NCI-H2107 (cell line): ENCODE measurements at places on chromosomes 5 and 9.

DNA sequence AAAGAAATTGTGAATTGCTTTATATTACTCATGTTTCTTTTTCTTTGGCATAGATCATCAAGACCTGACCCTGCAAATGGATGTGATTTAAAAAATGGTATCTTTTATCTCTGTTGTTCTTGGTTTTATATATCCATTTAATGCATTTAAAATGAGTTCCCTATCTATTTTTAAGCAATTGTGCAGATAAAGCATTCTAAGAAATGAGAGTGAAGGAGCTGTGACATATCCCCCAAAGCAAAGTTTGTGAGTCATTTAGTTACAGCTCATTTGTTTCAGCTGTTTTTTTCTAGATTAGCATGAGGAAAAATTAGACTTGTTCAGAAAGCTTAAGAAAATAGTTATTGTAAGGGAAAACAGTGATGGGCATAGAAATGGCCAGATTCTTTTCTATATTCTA, 7.6 kb upstream of the ELOVL7 start:
- DNase-seq, result no peak

- DNase-seq, result no peak
These were observed 3.0 kb downstream of the NADK2 start for GRCh38 chr5:36238502-36239295.

GRCh38 chr5:14416621-14417275, 164.8 kb upstream of the OTULINL start:
- no peak for DNase-seq

- DNase-seq, result no peak
These were observed 21.8 kb upstream of the NINJ1 start for GRCh38 chr9:93155716-93156474.

DNA sequence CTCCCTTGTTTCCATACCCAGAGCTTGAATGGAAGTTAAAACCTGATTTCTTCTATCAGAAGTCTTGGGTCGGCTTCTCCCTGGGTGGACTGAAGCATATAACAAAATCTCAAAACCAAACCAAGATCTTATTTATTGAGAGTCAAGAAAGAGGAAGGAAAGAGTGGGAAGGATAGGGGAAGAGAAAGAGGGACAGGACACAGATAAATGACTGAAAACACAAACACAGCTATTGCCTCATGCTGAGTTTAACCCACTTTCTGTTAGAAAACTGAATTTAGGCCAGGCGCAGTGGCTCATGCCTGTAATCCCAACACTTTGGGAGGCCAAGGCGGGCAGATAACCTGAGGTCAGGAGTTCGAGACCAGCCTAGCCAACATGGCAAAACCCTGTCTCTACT, 92.9 kb downstream of the PALM2AKAP2 start:
- no peak for DNase-seq

- no peak for DNase-seq
These were observed 164.9 kb downstream of the SEMA6A start for GRCh38 chr5:116409591-116410296.

GRCh38 chr5:1800472-1801221, 560 bp upstream of the NDUFS6 start:
- peak; percentile 70 for DNase-seq

DNA sequence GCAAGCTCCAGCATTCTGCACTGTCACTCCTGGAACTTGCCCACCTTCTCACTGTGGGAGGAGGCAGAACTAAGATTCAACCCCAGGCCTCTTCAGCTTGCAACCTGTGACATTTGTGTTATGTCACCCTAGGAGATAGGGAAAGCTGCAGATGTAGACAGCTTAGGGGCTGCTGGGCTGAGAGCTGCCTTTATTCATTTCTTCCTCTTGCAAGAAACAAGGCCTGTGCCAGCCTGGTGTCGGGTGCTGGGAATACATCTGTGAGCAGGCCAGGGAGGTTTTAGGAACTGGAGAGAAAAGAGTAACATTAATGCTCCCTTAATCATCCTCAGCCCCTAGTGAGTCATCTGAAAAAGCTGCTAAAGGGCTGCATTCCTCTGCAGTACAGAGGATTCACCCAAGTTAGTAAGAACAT, 101.8 kb downstream of the FGF18 start:
- DNase-seq, result no peak

DNA sequence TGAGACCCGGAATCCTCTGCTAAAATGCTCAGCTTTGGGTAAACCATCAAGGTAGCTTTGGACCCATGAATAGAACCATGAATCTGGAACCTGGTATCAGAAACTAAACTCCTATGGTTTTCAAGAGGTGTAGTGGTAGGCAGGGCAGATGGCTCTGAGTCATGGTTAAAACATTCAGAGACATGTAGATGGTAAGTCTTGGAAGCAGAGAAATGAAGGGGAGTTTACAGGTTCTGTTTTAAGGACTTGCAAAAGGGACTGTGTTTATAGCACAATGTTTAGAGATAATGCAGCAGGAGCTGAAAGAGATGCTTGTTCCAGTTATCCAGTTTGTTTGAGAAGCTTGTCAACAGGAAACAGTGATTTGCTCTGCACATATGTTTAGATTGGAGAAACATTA, 36.0 kb upstream of the FBN2 start:
- no peak for DNase-seq

DNA sequence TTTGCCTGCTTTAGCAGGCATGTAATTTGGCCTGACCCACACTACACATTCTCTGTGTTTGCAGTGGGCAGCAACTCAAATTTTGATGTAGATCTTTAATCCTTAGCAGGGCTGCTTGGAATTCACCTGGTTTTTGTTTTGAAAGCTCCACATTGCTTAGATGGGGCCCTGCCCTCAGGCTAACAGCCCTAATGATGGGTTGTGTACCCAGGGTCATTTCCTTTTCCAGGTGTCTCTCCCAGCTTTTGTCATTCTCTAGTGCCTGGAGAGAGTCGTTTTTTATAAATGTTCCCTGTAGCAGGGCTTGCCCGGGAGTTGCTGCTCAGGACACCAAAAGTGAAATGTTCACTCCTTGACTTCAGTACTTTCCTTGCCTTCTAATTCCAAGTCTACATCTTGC, 126.3 kb downstream of the TRIO start:
- DNase-seq, result no peak

DNA sequence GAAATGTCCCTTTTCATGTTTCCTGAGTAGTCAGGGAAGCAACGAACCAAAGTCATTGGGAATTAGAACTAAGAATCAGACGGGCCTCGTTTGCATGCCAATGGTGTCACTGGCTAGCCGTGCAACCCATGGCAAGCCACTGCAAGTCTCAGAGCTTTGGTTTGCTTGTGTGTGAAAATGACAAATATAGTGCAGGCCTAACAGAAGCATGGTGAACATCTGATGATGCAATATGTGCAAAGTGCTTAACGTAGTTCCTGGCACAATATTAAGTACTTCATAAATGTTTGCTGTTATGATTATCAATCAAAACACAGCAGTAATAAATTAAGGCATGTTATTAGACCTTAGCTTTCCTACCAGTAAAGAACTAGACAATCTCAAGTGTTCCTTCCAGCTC, 118.0 kb upstream of the TRIM32 start:
- DNase-seq, result no peak

DNA sequence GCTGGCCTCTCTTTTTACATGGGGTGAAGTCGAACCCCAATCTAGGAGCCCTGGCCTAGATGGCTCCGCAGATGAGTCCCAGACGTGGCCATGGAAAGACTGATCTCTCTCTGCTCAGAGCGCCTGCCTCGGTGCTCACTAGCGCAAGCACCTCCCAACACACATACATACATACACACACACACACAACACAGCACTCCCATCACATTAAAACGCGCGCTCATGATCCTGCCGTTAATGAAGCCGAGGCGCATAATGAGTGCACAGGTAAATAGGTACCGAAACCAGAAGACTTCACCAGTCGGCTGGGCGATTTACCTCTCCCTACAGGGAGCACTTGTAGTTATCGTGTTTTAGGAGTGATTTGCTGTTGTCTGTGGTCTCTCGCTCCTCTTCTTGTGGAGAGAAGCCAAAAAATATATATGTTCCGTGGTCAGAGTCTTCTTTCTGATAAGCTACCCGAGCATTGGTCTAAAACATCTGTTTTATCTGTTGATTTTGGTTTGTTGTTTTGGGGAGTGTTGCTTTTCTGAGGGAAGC, 207.7 kb downstream of the MEF2C start:
- no peak for DNase-seq

DNA sequence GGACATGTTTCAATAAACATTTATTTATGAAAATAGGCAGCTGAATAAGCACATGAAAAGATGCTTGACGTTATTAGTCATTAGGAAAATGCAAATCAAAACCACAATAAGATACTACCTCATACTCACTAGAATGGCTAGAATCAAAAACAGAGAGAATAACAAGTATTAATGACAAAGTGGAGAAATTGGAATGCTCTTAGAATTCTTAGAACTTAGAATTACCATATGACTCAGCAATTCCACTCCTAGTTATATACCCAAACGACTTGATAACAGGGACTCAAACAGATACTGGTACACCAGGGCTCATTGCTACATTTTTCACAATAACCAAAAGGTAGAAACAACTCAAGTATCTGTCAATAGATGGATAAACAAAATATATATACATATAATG, 15.1 kb upstream of the TRIM36 start:
- DNase-seq, result no peak

- peak; percentile 17 for DNase-seq
These were observed 290.0 kb downstream of the ACTL7B start for GRCh38 chr9:108565651-108566378.

- DNase-seq, result no peak
These were observed 295.9 kb downstream of the CEMIP2 start for GRCh38 chr9:71472400-71472799.

DNA sequence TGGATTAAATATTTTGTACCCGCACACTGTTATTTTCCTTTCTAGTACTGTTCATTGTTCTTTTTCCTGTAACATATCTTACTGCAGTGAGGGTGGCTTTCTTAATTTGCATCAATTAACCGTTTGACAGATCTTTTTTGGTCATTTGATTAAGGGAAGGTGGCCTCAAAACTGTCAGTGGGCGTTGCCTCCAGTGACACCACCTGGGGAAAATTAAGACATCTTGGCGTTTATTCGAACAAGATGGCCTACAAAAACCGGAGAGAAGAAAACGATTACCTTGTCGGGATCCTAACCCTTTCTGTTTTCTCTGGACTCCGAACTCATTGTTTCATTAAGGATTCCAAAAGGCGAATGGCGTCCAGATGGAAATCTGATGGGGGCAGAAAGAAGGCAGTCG, 2.0 kb downstream of the BASP1 start:
- DNase-seq, result no peak

DNA sequence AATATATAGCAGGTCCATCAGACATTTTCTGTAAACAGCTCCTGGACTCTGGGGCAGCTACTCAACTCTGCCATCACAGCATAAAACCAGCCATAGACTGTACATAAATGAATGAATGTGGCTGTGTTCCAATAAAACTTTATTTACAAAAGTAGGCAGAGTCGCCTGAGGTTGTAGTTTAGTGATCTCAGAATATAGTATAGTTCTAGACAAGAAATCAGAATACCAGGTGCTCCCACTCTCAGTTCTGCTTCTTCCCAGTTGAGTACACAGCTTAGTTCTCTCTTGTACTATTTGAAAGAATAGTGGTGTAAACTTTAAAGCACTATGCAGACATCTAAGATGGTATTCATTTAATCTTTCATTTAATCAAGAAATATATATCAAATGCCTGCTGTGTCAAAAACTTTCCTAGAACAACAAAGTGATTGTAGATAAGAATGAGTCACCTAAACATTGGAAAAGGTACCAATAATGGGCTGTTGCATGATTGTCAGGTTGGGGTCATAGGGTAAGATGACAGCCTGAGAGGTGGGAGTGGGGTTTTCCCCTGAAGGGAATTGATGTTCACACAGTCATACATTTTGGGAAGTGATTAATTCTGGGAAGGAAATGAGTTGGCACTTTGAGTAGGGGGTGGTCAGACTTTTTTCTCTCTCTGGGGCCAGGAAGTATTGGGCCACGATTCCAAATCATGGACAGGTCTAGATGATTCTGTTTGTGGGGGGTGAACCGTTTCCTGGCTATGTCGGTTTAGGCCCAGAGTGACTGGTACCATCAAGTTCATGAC, 37.0 kb downstream of the TNFSF8 start:
- no peak for DNase-seq

DNA sequence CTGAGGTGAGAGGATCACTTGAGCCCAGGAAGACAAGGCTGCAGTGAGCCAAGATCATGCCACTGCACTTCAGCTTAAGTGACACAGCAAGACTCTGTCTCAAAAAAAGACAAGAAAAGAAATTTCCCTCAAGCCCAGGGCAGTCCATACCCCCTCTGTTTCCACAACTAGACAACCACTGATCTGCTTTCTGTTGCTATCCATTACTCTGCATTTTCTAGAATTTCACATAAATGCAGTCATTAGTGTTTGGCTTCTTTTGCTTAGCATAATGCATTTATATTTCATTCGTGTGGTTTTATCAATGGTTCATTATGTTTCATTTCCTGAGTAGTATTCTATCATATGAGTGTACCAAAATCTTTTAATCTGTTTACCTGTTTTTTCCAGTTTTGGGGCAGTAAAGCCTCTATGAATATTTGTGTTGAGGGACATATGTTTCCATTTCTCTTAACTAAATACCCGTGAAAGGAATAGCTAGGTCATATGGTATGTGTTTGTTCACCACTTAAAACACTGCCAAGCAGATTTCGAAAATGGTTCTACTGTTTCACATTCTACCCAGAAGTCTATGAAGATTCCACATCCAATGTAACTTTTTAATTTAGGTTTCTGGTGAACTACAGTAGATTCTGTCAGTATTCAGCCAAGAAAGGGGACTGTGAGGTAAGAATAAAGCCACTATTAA, 271.8 kb downstream of the ZNF608 start:
- no peak for DNase-seq

GRCh38 chr5:173973616-173973969, 15.4 kb upstream of the C5orf47 start:
- DNase-seq, result no peak

DNA sequence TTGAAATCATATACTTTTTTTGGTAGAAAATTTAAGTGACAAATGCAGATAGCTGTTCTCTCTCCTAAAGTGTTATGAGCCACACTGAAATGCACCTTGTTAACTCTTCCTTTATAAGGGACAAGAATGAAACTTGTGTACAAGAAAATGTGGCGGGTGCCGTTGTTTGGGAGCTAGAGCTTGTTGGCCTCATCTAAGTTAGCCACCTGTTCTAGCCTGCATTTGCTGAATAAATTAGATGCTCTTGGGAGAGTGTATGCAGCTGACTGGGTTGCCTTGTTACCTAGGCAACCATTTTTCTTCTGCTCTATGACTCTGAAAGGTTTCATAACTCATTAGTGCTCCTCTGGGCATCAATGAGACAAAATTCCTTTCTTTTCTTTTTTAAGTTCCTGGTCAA, 174.3 kb downstream of the TAF11L14 start:
- DNase-seq, result no peak

GRCh38 chr9:135930446-135931345, 23.4 kb upstream of the CAMSAP1 start:
- no peak for DNase-seq

DNA sequence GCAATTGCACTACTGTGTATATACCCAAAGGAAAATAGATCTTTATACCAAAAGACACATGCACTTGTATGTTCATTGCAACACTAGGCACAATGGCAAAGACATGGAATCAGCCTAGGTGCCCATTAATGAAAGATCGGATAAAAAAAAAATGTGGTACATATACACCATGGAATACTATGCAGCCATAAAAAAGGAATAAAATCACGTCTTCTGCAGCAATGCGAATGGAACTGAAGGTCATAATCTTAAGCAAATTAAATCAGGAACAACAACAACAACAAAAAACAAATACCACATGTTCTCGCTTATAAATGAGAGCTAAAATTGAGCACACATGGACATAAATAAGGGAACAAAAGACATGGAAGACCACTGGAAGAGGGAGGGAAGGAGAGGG, 266.7 kb upstream of the CDH18 start:
- DNase-seq, result no peak

GRCh38 chr5:132492386-132493125, 2.0 kb upstream of the IRF1 start:
- DNase-seq, result no peak

GRCh38 chr5:81961651-81962440, 10.0 kb upstream of the ATG10 start:
- DNase-seq, result no peak
